Right cardiac atrium (tissue), 5 donors: ENCODE measurements at places on chromosomes 1 and 21.

DNA sequence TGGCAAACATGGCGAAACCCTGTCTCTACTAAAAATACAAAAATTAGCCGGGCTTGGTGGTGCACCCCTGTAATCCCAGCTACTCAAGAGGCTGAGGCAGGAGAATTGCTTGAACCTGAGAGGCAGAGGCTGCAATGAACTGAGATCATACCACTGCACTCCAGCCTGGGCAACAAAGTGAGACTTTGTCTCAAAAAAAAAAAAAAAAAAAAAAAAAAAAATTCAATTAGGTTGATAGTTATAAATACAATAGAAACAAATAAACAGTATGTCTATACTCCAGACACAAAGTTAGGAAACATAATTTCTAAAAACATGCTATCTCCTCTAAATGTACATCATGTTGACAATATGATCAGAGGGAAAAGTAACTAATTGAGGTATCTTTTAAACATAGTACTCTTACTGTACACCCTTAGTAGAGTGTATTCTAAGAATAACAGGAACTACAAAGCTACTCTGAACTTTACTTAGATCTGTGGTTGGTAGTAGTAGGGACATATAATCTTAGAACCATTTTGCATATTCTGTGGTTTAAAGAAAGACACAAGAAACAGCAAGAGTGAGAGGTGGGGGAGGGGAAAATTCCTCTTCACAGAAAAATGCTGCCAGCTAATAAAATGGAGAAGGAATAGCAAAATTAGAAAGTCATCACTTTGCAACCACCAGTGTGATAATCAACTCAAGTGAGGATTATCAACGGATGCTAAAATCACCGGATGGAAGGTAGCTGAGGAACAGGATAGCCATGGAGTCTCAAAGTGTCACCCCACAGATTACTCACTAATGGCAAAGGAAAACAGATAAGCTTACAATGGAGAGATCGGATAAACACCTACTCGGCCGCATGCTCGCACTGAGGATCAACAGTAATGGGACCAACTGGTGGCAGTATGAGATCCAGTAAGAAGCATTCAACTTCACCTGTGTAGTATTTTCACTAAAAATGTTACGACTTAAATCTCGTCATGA, 35.0 kb downstream of the MTOR start:
- no peak for DNase-seq

GRCh38 chr1:24275510-24275909, 43.6 kb upstream of the GRHL3 start:
- DNase-seq, result no peak

GRCh38 chr1:183804916-183805841, at the start of gene RGL1:
Gene RGL1, plus strand, starts transcription at chr1:183805120. Its CDS starts 178 bp downstream, at chr1:183805298.
- DNase-seq, result peak; percentile 86

DNA sequence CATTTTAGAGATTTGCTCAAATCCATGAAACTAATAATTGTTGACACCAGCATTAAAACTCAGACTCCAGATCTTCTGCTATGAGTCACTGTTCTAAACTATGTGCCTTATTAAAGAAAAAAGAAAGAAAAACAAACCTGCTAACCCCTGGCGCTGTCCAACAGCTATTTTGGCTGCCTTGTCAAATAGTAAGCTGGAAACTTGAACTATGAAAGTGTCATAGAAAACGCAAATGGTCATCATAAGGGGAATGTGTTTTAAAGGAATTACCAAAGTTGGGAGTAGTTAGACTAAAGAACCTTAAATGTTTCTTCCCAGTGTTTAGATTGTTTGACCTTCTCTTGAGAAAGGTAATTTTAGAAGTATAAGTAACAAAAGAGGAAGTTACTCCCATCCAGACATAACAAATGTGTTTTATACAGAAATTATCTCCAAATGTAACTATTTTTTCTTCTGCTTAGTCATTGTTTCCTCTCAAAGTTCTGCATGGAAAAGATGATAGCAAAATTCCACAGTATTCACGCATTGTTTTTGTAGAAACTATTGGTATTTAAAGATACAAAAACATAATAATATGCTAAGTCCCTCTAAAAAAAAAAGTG, 272.4 kb downstream of the TPR start:
- peak; percentile 47 for DNase-seq

DNA sequence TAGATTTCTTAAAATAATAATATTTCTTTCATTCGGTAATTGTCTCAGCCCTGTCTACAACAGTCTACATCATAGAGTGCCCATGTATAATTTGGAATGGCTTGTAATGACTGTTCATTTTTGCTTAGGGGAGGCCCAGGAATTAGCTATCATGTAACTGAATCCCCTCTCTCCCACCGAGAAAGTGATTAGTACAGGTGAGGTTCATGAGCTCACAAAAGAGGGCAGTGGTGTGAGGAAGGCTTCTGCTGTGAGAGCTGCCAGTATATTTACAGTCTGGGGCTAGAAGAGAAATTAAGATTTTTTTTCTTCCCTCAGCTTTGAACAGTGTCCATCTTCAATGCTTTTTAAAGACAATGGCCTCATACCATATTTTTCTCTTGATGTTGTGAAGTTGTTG, 340.7 kb downstream of the ADGRL2 start:
- no peak for DNase-seq

DNA sequence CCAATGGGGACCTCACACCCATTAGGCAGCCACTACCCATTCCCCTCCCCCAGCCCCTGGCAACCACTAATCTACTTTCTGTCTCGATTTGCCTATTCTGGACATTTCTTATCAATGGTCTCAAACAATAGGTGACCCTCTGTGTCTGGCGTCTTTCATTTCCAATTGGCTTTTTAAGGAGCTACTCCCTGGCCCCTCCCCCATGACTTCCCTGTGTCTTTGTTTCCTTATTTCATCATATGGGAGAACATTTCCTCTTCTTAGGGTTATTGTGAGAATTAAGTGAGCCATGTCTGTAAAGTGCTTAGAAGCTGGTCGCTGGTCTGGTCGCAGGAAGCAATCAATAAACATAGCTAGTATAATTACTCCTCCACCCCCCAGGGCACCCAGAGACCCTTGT, 80.9 kb downstream of the SPSB1 start:
- DNase-seq, result no peak

GRCh38 chr1:151802372-151802771, 2.8 kb downstream of the LINGO4 start:
- no peak for DNase-seq
